HT-29 (cell line): ENCODE measurements at places on chromosomes 1 and 21.
A peak's percentile ranks its signal among the peaks of the same experiment; 100 is the strongest.

GRCh38 chr1:206472024-206472423, 1.7 kb downstream of the IKBKE start:
- DNase-seq = no peak

DNA sequence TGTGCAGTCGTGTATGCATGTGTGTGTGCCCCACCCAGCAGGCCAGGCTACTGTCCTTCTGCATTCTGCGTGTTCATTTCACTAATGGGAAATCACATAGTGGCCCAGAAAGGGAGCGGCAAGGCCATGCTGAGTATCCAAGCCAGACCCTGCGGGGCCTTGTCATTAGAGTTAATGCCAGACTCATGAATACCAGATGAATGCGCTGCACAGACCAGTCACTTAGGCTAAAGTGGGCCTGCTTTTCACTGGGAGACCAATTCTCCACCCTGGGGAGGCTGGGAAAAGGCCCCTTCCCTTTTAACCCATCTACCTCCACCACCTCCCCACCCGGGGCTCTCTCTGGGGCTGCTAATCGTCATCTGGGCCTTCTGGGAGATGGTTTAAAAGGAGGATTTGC, 17.0 kb upstream of the GRIK3 start:
- DNase-seq = no peak

GRCh38 chr1:31183927-31184554, 55.6 kb downstream of the NKAIN1 start:
- peak; percentile 60 for DNase-seq

DNA sequence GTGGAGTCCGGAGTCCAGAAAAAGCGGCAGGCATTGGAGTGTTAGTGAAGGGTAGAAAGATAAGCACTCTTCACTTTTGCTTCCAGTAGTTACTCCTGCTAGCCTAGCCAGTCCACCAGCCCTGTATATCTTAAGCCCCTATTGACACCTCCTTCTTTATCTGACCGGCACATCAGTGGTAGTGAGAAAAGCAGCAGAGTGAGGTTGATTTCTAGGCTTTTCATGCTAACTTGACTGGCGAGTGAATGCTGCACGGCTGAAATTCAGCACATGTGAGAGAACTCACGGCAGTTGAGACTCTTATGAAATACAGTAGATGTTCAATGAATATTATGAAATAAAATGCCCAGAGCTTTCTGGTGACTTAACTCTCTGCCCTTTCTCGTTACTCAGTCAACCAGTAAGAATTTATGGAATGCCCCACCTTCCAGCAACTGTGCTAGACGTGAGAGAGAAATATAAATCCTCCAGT, 128.2 kb downstream of the CACHD1 start:
- no peak for DNase-seq

DNA sequence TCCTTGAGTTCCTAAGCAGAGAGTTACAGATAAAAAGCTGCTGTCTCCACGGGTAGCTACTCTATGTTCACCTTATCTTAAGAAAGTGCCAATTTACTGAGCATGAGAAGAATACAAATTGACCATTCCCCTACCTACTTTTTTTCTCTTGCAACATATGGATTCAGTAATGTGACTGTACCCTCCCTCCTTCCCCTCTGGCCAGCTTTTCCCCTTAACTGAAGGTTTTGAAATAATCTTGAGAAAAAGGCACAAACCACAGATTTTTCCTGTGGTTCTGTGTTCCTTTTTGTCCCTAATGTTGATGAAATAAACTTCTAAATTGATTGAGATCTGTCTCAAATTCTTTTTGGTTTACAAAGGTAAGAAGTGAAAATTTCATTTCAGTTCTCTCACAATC, 2.6 kb upstream of the CD2 start:
- DNase-seq = no peak

DNA sequence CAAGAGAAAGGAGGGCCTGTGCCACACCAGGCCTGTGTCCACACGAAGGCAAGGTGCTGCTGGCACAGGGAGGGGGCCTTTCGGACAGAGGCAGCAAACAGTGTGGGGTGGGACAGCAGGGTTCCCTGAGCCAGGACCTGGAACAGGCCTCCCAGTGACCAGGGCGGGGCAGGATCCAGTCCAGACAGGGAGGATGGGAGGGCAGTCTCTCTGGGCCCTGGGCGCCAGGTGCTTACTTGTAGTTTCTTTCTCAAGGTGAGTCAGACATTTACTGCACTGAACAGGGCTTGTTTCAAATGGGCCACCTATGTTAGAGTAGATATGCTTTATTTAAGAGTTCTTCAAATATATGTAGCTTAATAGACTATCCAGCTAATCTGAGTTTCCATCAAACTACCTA, 52.8 kb upstream of the STUM start:
- no peak for DNase-seq

DNA sequence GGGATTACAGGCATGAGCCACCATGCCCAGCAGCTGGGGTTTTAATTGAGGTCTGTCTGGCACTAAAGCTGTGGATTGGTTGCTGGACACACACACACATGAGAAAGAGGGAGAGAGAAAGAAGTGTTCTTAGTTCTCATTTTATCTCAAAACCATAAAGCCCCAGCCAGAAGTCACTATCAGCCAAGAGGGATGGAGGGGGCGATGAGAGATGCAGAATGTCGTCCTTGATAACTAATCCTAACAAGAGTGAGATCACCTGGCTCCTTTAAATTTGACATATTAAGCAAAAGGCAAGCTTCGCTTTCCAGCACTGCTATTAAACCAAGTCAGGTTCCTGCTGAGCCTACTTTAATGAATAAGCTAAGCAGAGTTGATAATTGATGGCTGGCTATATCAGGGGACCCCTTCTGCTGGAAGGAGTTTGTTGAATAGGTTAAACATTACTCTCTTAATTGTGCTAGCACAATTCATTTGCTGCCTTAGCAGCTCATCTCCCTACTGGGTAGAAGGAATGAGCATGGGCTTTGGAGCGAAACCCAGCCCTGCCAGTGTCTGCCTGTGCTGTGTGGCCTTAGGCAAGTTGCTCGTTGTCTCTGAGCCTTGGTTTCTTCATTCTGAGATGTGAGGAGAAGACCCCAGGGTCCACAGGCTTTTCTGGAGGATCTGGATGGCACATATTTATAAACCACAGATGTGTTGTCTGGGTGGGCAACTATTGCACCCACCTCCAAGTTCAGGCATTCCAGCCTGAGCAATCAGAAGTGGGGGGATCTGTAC, 50.8 kb downstream of the ALPL start:
- DNase-seq = no peak

DNA sequence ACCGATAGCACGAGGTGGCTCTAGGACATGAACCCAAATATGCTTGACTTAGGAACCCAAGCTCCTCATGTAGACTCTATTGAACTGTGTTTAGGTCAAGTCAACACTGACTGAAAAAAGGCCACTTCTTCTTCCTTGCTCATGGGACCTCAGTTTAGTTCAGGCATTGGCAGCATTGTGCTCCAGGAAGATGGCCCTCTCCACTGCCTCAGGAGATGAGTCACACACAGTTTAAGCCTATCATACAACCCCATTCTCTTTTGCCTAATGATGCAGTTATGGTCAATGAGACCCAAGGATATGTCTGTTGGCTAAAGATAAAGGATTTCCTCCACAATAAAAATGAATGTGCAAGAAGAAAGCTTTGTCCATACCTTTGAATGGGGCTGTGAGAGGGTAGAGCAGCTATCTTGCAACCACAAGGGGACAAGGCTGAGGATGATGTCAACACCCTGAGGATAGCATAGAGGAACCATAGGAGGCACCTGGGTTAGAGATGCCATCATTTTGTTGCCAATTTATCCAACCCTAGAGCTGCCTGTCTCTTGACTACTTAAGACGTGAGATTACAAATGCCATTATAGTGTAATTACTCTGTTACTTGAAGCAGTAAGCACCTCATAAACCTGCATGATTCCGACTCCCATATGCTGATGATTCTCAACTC, 3.0 kb upstream of the TRIM63 start:
- DNase-seq = no peak

- DNase-seq = peak; percentile 19
Observed at GRCh38 chr1:209879539-209879938, 51.8 kb downstream of the UTP25 start.

DNA sequence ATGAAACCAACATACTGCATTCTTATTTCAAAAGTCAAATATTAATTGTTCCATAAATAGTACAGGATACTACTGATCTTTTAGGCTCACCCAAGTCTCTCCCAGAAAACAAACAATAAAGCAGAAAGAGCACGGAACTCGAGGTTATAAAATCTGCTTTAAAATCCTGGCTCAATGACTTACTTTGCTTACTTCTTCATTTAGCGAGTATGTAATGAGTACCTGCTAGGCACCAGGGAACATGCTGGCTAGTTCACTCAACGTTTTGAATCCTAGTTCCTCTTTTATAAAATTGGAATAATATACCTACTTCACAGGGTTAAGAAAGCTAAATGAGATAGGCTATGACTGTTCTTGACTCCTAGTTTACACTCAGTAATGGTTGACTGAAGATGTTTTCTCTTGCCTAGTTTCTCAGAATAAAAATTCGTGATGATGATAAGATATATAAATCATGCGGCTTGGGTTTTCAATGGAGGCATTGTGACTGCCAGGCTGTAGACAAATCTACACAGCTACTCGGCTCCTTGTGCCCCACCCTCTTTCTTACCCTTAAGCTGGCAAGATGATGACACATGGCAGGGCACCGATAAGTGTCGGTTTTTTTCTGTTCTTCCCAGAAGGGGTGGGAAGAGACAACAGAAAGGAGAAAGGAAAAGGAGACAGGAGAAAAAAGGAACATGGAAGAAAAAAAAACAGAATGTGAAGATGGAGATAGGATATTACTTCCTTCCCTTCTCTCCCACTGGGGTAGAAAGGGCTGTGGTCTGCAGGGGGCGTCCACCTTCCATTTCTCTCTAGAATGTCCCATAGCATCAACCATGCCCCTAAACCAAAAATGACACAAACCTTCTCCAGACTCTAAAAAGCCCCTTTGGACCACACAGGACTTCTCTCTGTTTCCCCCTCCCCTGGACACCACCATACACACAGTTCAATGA, 507.1 kb downstream of the SMYD3 start:
- DNase-seq = no peak
